ENCODE measurements at places on chromosomes 5 and 9. TPM values are rescaled to one million over a fixed set of nuclear protein-coding genes. Genes with fewer than 3 reads are reported as not detected.

DNA sequence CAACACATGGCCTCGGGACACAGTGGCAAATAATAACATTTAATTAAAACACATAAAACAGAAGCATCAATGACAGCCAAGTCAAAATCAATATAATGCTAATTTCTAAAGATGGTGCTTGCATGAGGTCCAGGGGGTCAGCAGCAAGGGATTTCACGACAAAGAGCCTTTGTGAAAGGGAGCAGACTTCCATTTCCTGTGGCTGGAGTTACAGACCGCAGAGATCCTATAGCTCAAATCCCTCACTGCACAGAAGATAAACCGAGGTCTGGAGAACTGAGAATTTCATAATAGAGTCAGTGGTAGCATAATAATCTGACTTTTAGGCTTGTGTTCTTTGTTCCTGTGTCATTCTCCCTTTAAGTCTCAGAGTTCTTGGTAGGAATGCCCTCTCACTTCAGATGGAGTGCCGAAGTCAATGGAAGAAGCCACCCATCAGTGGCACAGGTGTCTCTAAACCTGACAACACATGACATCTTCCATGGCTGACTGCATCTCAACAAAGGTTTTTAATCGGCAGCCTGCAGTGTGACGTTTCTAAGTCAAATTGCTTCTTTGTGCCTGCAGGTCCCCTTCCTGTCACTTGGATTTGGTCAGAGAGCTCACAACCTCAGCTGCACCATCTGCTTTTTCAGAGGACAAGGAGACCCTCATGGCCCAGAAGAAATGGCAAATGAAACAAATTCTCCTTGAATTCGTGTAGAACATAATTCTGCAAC is 67.4 kb downstream of the CARTPT start:
- no peak for DNase-seq
- H3K27ac ChIP-seq = no peak overlapping the region
- H3K27me3 ChIP-seq = no peaks in the 10 kb centered on the region
- H3K4me3 ChIP-seq = no peak overlapping the region
- no peaks in the 10 kb centered on the region for H3K36me3 ChIP-seq

- peaks cover 5% of the 10 kb centered on the region for H3K4me1 ChIP-seq
- no peak overlapping the region for H3K27ac ChIP-seq
- no peak for DNase-seq
- no peaks in the 10 kb centered on the region for H3K27me3 ChIP-seq
Observed at GRCh38 chr5:55338810-55339243, 31.0 kb downstream of the MTREX start.

DNA sequence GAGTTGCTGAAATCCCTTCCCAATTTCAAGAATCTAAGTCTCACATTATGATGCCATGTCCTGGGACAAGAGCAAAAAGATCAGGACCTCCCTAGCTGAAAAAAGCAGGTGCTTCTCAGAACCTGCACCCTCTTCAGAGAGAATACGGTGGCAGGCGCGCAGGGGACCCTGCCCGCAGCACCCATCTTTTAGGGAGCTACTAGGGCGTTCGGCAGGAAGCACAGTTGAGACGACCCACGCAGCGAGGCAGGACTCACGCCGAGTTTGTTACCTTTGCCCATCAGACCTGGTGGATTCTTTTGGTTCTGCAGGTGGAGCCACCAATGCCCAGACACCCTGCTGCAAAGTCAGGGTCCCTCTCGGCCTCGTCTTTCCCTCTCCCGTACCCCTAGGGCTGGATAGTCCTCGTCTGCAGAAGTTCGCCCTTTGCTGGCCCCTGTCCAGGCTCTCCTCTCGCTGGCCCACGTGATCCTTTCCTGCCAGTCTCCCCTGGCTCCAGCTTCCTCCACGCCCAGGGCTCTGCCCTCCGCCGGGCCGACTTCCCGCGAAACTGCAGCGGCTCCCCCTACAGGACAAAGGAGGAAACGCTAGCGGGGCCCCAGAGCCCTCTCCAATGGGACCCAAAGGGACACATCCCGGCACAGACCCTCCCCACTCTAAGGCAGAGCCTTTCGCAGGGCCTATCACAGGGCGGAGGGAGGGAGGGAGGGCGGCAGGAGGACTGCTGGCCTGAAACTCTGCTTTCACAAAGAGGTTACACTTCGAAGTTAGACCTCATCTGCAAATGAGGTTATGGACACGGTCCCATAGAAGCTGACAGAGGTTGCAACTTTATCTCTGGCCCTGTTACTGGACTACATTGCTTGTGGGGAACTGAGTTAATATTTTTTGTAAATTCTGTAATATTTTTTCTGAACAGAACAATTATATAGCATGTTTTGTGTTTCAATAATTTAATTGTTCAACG is 28.8 kb downstream of the TMEM174 start:
- peak overlapping the region; percentile 47 for H3K4me3 ChIP-seq
- H3K36me3 ChIP-seq = no peaks in the 10 kb centered on the region
- H3K27ac ChIP-seq = no peak overlapping the region
- peaks cover 5% of the 10 kb centered on the region for H3K27me3 ChIP-seq

DNA sequence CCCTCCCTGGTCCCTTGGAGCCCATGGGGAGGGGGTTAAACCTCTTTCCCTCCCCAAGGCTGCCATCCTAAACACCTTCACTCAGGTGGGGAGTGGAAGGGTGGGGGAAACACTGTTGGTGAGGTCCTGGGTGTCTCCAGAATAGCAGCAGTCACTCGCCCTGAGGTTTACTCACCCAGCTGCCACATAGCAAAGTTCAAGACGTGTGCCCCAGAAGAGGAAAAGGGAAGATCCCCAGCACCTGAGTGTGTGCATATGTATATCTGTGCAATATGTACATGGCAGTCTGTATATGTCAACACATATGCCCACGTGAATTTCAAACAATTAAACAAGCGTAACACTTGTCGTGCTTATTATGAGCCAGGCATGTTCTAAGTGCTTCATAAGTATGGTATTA is 31.3 kb upstream of the SMU1 start:
- H3K36me3 ChIP-seq = peaks cover 30% of the 10 kb centered on the region
- no peak overlapping the region for H3K27ac ChIP-seq
- no peak for DNase-seq
- no peaks in the 10 kb centered on the region for H3K27me3 ChIP-seq

GRCh38 chr5:55934115-55934613 is 60.6 kb downstream of the IL6ST start:
- no peak overlapping the region for H3K4me3 ChIP-seq
- no peaks in the 10 kb centered on the region for H3K4me1 ChIP-seq
- no peak for DNase-seq
- H3K27me3 ChIP-seq = no peaks in the 10 kb centered on the region

- H3K27ac ChIP-seq = no peak overlapping the region
- H3K4me3 ChIP-seq = no peak overlapping the region
- no peaks in the 10 kb centered on the region for H3K36me3 ChIP-seq
- DNase-seq = no peak
- no peaks in the 10 kb centered on the region for H3K27me3 ChIP-seq
- no peaks in the 10 kb centered on the region for H3K4me1 ChIP-seq
Observed at GRCh38 chr9:87233899-87234455, 263.7 kb upstream of the DAPK1 start.

Gene ARSI
- total RNA-seq = 1.0 TPM

Gene IGIP
- 12.8 TPM for total RNA-seq

Gene PDE6A
- not detected for total RNA-seq

Gene EQTN
- total RNA-seq = 0.56 TPM
